Stimulated activated CD4-positive, alpha-beta T cell treated with anti-CD3 and anti-CD28 coated beads, Interleukin-12 subunit alpha, Interleukin-12 subunit beta, amount 100 ng/mL, for 48 hours (primary cell): ENCODE measurements at places on chromosomes 12 and 14.

DNA sequence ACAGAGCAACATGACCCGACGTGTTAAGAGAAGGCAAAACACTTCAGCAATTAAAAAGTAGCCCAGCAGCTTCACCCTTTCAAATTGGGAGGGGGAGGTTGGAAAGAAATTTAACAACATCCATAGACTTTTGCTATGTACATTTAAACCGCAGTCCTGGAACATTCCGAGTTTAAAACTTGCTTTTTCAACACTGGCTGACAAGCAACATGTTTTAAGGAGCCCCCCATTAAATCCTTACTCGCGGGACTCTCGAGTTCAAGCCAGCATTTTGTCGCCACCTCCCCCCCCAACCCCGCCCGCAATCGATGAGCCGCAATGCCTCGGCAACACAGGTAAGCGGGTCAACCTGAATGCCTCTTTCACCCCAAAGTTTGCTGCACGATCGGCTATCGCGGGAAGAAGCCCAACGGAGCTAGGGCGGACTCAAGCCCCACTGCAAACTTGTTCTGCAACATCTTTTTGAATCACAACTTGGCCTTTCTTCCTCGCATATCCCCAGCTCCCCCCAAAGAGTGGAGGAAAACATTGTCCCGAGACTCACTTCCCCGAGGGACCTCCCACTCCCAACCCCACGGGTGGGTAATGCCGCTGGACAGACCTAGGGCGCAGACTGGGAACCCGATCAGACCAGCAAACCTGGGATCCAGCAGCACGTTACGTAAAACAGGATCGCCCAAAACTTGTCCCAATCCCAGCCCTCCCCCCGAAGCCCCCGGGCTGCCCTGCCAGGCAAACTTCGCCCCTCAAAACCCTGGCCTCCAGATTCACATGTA is 777 bp downstream of the ZFP36L1 start:
- no peak for DNase-seq

GRCh38 chr12:114167431-114167830 is 201.3 kb upstream of the RBM19 start:
- DNase-seq, result no peak

DNA sequence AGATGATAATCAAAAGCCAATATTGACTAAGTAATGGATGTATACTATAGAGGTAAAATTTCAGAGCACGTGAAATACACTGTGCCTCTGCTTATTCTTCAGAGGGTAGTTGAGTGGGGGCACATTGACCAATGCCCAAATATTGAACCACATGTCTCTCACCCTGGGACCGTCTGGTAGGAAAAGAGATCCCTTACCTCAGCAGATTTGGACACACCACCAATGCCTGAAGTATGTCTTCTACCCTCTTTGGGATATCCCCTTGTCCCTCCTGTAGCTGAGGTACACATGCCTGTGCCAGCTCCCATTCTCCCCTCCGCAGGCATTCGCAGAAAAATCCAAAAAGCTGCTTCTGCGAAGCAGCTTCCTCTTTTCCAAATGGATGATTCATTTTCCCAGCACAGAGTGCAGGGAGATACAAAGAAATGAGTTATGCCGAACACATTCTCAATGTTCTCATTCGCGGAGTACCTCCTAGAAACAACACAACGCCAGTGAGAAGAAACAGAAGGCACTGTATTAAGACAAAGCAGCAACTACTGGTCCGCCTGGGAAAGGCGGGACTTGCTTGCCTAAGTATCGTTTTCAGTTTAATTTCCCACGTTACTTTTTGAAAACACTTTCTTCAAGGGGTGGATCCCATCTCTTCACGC is 691 bp downstream of the ZFYVE26 start:
- no peak for DNase-seq

- no peak for DNase-seq
These were observed 40.6 kb upstream of the EML1 start for GRCh38 chr14:99752486-99753121.

GRCh38 chr12:128795530-128796361 is 28.0 kb downstream of the SLC15A4 start:
- no peak for DNase-seq

GRCh38 chr14:55845963-55846825 is 266.2 kb downstream of the KTN1 start:
- DNase-seq, result no peak

GRCh38 chr14:100533656-100534485 is 53.3 kb downstream of the BEGAIN start:
- no peak for DNase-seq

- DNase-seq, result no peak
These were observed 6.5 kb downstream of the C12orf43 start for GRCh38 chr12:121009741-121010140.

GRCh38 chr12:106519607-106520021 is 63.2 kb upstream of the RFX4 start:
- no peak for DNase-seq

GRCh38 chr14:39472078-39472477 is 39.8 kb upstream of the FBXO33 start:
- DNase-seq, result no peak

DNA sequence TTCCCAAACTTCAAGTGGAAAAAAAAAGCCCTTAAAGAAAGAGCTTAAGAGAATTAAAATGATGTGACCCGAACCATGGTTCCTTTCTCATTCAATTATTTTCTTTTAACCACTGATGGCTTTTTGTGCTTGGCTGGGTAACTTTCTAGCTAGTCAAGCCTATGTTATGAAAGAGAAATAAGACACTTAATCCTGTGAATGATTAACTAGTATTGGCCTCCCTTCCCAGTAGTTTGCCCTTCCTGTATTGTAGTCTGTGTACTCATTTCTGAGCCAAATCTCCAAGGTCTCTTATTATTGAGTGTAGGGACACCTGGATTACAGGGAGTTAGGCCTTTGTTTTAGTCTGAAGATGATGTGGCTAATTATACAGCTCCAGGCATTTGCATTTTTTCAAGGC is 353.0 kb downstream of the RAD51B start:
- DNase-seq, result no peak

DNA sequence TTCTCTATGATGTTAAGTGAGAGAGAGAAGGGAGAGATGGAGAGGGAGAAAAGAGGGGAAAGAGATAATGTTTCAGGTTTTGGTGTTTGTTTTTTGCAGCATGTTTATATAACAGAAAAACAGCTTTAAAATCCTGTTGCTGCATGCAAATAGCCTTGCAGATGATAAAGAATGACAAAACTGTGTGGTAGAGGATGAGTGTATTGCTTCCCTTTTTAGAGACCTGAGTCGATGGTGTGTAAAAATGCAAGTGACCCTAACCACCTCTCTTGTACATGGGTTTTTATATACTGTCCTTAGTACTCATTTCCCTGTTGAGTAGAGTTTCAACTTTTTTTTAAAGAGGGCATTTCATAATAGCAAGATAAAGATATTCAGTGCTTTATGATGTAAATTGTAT is 249.1 kb downstream of the AKAP6 start:
- DNase-seq, result no peak

DNA sequence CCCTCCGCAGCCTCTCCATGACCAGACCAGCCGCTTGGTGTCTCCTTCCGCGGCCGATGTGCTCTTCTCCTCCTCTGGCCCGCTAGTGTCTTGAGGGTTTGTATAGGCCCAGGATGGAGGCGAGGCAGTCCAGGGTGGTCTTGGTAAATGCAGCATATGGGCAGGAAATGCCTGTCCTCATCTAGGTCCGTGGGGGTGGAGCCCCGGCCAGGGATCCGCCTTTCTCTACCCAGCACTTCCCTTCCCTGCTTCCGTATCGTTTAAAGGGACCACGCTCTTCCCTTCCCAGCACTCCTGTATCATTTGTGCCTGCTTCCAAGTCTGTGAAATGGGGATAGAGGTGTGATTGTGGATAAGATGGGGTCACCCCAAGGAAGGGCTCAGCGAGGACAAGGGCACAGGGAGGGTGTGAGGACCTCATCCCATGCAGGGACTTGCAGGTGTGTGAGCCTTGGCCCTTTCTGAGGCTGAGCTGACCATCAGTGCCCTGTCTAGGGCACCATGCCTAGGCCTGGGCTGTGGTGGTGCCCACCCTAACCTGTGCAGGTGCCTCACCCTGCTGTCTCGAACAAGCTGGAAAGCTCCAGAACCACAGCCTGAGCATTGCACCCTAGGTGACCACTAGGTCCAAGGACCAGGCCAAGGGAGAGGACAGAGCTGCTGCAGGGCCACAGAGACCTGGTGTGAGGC is 326.8 kb upstream of the RTL1 start:
- no peak for DNase-seq
